Hematopoietic multipotent progenitor cell treated with erythropoietin and hydrocortisone succinate and interleukin-3 and kit ligand, for 17 days (in vitro differentiated cells): ENCODE measurements at places on chromosomes 2 and 18.

- no peak for DNase-seq
These were observed 55.6 kb downstream of the THADA start for GRCh38 chr2:43540021-43540779.

DNA sequence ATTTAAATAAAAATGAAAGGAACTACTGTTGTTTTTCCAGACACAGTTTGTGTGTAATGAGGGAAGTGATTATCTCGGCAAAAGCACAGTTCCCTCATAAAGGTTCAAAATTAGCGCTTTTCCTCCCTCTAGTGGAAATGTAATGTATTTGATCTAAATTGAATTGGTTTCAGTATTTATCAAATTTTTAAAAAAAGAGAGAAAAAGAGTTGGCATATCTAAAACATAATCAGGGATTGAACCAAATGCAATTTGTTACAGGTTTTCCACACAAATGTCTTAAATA, 37.5 kb downstream of the CMPK2 start:
- DNase-seq = peak; percentile 58

- DNase-seq = no peak
These were observed 92.8 kb upstream of the HS6ST1 start for GRCh38 chr2:128411431-128411830.

GRCh38 chr2:126212735-126213134, 443.2 kb upstream of the GYPC start:
- no peak for DNase-seq

DNA sequence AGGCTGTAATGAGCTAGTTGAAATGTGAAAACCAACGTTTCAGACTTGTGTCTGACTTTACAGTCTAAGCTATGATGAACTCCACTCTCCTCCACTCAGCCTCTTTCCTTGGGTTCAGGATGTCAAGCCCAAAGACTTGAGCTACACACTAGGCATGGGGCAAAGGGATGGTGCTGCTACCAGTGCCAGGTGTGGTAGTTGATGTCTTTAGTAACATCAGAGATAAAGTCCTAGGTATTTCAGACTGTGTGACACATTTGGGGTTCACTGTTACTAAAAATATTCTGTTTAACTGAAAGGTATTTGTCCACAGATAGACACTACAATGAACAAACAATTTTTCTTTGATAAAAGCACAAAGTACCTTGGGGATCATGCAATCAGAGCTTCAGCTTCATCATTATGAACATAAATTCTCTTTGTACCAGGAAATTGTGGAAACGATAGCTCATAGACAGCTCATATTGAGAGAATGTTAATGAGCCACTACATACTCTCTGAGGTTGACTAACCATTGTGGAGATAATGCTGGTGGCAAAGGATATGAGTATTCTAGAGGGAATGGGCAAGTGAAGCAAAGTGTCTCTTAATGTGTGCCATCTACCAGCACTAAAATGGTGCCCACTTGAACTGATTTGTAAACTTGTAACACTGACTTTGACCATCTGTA, 253.7 kb upstream of the THUMPD2 start:
- no peak for DNase-seq
